ENCODE measurements at places on chromosomes 11 and 22.

- DNase-seq = no peak
Measured at GRCh38 chr22:37212174-37212906, at the start of gene SSTR3. TSS of gene SSTR3 (minus strand) at chr22:37212477. CDS start at chr22:37207803, 4,674 bp downstream.

GRCh38 chr11:60389279-60389910 is 6.9 kb upstream of the MS4A14 start:
- no peak for DNase-seq

GRCh38 chr11:78406568-78407196 is 10.9 kb downstream of the GAB2 start:
- DNase-seq = no peak

DNA sequence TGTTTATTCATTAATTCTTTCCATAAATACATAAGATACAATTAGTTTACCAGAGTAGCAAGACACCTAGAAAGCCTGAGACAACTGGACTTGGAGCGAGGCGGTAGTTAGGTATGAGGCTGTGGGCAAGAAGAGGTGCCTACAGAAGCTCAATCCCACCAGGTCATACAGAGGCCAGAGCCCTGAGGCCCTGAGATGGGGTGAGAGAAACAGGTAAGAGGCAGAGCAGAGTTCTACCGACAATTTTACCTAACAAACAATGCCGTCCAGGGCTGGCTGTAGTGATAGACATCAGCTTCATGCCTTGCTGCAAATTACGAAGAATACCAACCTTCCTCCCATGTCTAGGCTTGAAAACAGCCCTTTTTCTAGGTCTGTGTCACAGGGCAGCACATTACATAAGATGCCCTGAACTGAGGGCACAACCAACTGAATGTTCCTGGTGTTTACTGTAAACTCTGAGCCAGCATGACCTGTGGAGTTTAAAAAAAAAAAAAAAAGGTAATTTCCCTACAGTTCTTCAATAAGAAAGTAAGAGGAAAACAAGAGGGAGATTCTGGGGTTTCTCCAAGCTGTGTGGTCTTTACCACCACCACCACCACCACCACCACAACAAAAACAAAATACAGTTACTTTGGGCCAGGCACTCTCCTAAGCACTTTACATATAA is 105.8 kb downstream of the GAB2 start:
- no peak for DNase-seq

GRCh38 chr11:3616721-3617460 is 24.9 kb downstream of the ART5 start:
- DNase-seq = no peak

All from ACHN (cell line).